ENCODE measurements at places on chromosomes 5 and 9.

DNA sequence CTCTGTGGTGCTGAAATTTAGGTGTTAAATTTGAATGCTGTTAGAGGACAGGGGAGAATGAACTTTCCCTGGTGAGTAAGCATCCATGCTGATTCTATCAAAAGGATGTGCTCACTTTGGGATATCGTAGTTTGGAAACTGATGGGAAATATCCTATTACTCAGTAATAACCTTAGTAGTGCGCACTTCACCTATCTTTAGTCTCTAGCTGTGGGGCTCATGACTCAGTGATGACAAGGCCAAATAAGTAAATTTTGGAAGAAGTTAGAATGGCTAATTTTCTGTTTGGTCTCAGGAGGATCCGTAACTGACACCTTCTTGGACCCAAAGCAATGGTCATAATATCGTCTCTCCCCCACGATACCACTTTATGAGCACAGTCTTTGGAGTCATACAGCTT is 448.4 kb downstream of the PSAT1 start:
- DNase-seq: no peak

DNA sequence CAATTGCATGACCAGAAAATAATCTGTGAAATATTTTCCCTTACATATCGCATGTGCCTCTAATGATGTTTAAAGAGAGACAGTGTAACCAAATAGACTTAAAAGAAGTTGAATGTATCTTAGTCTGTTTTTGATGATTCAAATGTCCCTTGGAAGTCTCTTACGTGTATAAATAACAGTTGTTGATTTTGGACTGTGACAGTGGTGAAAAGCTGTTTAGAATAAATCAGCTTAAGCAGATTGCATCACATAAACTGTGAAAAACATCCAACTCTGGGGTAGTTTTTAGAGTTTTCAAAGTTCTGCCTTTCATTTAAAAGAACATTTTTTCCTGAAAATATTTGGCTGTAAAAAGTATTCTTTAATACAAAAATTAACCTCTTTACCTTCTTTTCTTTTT is 301.1 kb downstream of the PRR16 start:
- DNase-seq: no peak

DNA sequence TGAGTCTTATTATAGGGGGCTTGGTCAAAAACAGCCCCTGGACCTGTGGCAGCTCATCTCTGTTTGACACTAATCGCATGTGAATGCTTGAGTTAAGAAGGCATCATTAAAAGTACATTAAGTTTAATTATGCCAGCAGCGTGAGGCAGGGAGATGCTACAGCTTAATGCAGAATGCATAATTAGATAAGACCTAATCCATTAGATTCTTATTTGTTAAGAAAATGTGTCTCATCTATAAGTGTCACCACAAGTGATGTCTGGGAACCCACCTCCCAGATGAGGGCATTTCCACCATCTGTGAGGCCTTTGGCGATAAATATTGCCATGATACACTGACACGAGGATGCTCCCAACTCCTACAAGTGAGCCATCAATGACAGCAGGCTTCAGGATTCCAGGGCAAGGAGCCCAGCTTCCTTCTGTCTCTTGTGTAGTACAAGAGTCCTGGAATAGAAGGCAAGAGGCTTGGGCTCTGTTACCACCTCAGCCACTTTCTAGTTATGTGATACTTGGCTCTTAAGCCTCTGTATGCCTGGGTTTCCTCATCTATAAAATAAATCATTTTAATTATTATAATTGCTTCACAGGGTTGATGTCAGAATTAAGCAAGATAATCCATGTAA is 202.7 kb downstream of the FAM114A2 start:
- DNase-seq: no peak

- DNase-seq: no peak
These were observed 418.8 kb downstream of the KDM4C start for GRCh38 chr9:7176561-7176960.

DNA sequence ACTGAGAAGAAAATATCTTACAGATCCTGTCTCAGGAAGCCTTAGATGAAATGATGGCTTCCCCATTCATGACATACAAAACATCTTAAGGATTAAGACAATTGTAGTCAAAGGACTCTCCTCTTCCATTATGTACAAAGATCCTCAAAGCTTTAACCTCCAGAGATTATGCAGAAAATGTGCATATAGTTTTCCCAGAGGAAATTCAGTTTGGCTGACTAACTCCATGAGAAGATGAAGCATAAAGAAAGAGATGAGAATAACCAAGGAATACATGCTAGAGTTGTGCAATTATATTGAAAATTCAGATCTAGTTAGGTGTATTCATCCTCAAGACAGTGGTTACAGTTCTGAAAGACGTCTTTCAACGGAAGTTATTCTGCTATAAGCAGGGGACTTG is 18.6 kb upstream of the NDUFS4 start:
- no peak for DNase-seq

DNA sequence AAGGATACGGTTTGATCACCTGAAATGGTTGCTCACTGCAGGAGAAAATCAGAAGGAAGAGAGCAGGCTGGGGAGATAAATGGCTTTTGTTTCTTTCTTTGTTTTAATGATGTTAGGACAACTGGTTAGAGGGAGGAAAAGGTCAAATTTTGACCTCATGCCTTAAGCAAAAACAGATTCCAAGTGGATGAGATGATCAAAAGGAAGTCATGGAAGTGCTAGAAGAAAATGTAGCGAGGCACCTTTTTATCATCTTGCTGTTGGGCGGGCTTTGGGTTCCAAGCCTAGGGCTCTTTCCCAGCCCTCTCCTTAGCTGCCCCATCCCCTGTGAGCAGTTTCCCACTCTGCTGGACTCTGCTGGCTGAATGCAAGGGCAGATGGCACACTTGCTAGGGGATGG is 127.9 kb downstream of the ADAMTS2 start:
- peak; percentile 14 for DNase-seq

GRCh38 chr9:97307091-97307490 is 368 bp upstream of the CCDC180 start:
- peak; percentile 95 for DNase-seq

GRCh38 chr5:4108690-4109089 is 513.1 kb downstream of the IRX1 start:
- DNase-seq: no peak

DNA sequence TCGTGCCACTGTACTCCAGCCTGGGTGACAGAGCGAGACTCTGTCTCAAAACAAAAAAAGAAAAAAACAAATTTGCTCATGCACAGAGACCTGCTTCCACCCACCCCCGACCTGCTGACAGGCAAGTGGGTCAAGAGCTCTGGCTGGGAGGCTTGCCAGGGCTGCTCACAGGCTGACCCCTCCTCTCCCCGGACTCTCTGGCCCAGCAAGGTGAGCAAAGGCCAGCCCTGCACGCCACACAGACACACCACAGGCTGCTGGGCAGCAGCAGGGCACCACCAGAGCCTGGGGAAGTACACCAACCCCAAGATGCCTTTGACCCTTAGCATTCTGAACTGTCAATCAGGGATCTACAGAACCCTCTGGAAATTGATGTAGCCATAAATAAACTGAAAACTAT is 29.2 kb downstream of the NSUN2 start:
- DNase-seq: no peak

DNA sequence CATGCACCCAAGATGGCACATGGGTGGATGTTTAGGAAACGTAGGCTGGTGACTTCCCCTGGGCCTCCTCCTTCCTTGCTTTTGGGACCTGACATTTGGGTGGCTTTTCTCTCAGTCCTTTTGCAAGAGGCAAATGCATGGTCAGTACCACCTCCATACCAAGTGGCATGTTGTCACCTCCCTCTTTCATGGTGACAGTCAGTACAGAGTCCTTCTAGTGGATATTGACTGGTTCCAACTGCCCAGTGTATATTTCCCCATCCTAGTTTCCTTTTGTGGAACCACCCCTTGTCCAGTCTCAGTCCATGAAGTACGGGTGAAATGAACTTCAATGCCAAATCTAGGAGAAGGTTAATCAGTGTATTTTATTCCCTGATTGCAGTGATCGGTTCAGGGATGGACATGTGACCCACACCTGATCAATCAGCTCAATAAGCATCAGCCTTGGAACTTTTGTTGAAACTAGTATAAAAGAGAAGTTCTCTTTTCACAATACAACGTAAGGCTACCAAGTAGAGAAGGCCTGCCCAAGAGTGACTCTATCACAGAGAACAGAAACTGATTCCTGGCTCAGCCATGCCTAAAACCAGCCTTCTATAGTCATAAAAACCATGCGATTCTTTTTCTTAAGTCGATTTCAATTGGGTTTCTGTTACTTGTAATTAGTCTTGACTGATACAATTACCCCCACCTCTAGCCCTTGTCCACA is 143.4 kb upstream of the KLF9 start:
- no peak for DNase-seq

DNA sequence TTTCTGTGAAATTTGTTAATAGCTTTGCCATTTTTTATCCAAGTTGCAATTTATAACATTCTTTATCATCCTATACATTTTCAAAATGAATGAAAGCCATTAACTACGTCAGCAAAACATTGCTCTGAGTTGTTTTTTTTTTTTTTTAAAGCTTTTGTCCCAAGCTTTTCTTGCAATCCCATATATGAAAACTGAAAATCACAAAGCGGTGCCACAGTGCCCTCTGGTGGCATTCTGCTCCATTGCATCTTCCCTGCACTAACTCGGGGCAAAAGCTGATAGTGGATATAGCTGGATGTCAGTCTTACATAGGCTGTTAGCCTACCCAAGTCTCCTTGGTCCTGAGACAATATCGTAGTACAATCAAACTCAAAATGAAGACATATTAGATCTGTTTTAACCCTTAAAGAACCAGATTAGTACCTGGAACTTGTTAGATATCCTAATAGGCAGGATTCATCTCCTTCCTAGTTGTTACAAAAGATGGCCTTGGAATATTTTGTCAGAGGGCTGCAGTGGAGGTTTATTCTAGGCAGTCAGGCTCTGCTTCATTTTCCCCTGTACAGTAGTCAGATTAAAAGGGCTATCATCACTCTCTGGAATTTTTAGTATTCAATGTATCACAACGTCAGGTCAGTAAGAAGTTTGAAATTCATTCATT is 669.9 kb downstream of the PTPRD start:
- peak; percentile 60 for DNase-seq

- no peak for DNase-seq
These were observed 156.2 kb downstream of the MED10 start for GRCh38 chr5:6222121-6222520.

GRCh38 chr5:72167804-72168203 is 60.5 kb downstream of the MAP1B start:
- DNase-seq: no peak

DNA sequence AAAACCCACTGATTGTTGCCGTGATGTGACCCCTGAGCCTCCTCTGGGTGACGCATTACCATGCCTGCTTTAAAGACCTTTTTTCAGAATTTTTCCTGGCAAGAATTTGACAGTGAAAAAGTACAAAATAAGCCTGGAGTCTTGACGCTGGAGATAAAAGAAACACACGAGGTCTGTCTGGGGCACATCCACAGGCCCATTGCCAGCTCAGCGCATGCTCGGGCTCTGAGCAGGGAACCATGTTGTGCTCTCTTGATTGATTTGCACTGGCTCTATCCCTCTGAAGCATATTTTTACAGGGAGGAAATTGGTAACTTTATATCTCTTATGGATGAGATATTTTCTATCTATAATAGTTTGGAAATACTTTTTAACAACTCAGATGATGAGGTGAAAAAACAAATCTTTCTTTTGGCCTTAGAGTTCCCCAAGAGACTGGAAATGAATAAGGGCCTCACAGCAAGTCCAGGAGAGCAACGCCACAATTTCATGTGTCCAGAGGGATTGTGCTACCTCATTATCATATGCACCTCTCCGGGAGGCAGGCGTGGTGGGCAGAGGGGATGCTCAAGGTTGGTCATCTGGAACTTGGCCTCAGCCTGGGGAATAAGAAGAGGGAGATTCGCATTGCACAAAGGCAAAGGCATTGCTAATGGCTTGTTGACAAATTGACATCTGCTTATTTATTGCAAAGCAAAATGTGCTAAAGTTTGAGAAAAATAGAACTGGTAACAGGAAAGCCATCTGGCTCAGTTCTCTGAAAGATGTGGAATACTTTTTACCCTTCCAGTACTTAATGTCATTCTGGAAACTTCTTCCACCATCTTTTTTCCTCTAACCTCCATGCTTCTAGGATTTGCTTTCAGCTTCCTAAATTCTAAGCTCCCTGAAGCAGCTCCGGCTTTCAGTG is 183.8 kb downstream of the PJA2 start:
- no peak for DNase-seq

DNA sequence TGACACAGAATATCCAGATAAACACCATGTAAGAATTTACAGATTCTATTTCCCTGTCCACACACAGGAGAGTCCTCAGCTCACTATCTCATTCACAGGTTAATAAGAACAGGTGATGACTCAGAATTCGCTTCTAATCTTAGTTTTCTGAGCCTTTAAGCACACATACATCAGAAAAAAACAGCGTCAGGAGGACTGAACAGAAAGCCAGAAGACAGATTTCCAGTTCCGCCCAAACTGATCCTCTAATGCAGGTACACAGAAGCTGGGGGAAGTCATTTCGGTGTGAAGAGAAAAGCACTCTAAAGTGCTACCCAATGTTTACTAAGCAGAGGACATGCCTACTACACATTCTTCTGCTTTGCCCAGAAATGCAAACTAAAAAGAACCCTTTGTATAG is 1.6 kb downstream of the CEMIP2 start:
- DNase-seq: no peak

DNA sequence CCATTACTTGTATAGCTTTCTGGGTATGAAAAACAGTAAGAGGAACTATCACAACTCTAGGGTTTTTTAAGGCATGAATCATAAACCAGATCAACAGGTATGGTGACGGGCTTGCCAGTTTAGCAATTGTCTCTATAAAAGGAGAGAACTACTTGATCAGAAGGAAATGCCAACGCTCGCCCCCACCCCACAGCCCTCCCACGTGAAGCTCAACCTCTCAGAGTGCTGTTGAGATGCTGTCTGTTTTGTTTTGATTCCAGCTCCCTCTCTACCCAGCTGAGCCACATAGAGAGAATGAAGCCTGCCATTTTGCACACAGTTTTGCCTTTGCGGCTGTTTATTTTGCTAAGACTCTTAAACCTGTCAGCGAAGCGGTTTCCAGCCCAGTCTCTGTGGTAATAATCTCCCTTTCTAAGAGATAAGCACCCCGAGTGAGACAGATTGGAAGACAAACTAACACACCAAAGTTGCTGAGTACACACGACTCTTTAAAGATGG is 257.9 kb upstream of the ANKRD55 start:
- DNase-seq: peak; percentile 70

GRCh38 chr9:17839776-17840175 is 260.9 kb downstream of the SH3GL2 start:
- no peak for DNase-seq

DNA sequence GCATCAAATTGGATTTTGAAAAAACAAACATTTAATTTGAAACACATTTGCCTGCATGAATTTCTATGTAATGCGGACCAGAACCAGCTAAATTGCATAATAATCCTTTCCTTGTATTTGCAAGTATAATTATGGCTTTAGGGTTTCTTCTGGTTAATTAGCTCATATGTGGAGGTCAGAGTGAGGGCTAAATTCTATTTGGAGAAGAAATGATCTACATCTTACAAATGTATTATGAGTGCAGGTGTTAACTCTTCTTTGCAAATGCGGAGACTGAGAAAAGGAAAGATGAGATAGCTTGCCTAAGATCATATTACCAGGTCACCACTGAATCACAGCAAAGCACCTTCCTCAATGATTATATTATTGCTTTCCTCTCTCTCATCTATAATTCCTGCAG is 194.7 kb downstream of the CDH9 start:
- no peak for DNase-seq
